ENCODE measurements at places on chromosomes 2 and 18.

GRCh38 chr18:41745166-41746049 lies 209.6 kb upstream of the PIK3C3 start:
- DNase-seq, result peak; percentile 83

DNA sequence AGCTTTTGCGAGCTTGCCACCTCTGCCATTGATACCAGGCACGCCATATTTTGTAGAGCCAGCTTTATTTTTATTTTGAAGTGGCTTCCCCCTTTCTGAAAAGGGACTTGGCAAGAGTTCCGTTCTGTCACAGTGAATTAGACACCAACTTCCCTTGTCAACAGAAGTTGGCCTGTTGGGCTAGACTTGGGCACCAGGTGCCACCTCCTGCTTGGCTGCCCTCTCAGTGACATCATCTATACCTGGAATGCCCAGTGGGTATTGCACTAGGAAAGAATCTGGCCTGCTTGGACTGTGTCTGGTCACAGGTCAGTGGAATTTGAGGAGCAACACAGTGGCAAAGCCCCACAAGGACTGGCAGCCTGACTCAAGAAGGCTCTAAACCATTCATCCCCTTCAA lies 101.0 kb downstream of the BCL2L11 start:
- no peak for DNase-seq

DNA sequence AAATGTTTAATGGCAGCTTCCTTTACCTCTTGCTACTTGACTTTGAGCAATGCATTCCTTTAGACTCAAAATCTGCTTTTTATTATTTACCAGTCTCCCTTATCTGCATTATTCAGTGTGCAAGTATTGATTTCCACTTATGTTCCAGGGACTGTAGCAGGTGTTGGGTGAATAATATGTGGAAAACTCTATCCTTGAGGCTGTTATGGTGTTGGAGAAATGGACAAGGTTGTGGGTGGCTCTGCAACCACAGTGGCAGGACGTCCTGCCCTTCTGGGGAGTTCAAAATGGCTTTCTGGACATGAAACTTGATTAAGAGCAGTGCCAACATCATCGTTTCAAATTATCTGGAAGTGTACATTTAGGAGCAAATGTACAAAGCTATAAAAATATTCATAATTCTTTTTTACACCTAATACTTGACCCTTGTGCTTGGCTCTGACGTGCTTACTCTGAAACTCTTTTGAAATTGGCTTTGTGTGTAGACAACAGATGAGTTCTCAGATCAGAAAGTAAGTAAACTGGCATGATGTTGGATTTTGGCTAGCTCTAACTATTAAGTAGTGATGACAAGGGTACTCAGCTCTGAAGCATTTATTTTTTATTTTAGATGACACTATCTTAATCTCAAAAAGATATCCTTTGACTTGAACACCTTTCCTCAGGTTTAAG lies 766.2 kb downstream of the DPP10 start:
- no peak for DNase-seq

GRCh38 chr2:73906847-73907505 lies 14.2 kb downstream of the ACTG2 start:
- no peak for DNase-seq

- DNase-seq, result no peak
Observed at GRCh38 chr2:120403676-120404075, 57.7 kb downstream of the INHBB start.

- DNase-seq, result no peak
Observed at GRCh38 chr18:35782926-35783325, 189.6 kb upstream of the RMP24 start.
